ENCODE measurements at places on chromosomes 7 and 10.

- no peak for DNase-seq
These were observed 9.4 kb downstream of the UBE2H start for GRCh38 chr7:129943352-129943751.

GRCh38 chr7:70637726-70638125, 494.2 kb upstream of the GALNT17 start:
- DNase-seq = no peak

- no peak for DNase-seq
These were observed 33.0 kb downstream of the BTBD16 start for GRCh38 chr10:122304054-122304579.

- no peak for DNase-seq
These were observed 55.2 kb upstream of the FAM133B start for GRCh38 chr7:92645114-92646061.

- no peak for DNase-seq
These were observed 1.5 kb downstream of the NEUROG3 start for GRCh38 chr10:69571618-69572158.

DNA sequence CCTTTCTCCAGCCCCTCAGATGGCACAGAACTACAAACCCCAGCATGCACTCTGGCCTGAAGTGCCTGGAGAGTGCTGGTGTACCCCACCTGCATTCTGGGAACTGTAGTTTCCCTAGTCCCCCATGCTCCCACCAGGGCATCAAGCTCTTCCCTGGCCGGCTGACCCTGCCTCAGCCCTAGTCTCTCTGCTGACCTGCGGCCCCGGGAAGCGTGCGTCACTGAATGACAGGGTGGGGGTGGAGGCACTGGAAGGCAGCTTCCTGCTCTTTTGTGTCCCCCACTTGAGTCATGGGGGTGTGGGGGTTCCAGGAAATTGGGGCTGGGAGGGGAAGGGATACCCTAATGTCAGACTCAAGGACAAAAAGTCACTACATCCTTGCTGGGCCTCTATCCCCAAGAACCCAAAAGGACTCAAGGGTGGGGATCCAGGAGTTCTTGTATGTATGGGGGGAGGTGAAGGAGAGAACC, 2.1 kb downstream of the NOS3 start:
- DNase-seq = no peak

GRCh38 chr10:14860791-14861190, 17.9 kb upstream of the SUV39H2 start:
- DNase-seq = no peak

- DNase-seq = no peak
These were observed 42.4 kb upstream of the HGF start for GRCh38 chr7:81811956-81812865.

- DNase-seq = no peak
These were observed 71.7 kb downstream of the IKZF1 start for GRCh38 chr7:50376056-50376820.

GRCh38 chr7:28136885-28137284, 43.7 kb downstream of the JAZF1 start:
- DNase-seq = no peak
